Colonic mucosa (tissue), 4 donors: ENCODE measurements at places on chromosomes 13 and 19. TPM values are rescaled to one million over a fixed set of nuclear protein-coding genes. Genes with fewer than 3 reads are reported as not detected.

DNA sequence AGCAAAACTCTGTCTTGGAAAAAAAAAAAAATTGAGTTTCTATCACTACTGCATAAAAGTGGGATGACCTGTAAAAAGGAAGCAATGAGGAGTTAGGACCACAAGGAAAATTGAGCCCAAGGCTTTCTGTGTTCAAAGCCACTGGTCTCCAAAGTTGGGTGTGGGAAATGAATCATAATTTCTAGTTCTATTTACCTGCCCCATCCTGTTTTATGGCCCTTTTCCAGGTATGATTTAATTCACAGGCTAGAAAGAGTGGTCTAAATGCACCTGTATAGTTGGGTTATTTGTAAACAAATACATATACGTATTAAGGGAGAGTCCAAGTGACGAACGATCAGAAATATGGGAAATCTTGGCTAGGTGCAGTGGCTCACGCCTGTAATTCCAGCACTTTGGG lies 5.9 kb upstream of the DCAF15 start:
- DNase-seq = no peak

KIR2DL4 gene
- total RNA-seq = not detected

ZNF888 gene
- total RNA-seq = 9.5 TPM

DNA sequence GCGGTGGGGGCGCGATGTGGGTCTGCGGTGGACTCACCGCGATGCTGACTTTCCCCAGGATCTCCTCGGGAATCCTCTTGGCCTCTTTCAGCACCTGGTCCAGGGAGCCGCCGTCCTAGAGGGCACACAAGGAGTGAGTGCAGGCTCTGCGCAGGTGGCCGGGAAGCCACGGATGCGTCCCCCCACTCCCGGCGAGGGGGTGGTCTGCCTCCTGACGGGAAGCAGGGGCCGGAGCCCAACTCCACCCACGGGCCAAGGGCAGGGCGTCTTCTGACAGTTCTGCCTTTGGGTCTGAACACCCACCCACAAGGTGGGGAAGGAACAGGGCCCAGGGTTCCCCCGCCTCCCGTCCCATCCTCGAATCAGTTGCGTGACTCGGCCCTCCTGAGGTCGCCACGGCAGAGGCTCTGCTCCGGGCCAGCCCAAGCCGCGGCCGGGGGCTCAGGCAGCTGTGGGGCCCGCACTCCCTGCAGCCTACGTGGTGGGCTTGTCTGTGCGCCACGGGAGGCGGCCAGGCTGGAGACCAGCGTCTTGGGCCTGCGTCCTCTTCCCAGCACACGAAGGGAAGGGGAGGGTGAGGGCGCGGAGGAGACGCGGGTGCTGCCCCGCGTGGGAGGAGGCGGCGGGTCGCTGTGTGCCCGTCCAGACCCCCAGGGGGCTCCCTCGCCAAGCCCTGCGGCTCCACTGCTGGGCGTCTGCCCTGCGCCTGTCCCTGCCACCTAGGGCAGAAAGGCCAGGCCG lies 21.4 kb downstream of the MAP2K2 start:
- no peak for DNase-seq

- no peak for DNase-seq
These were observed 33.4 kb downstream of the IPO5 start for GRCh38 chr13:97986835-97987234.

DNA sequence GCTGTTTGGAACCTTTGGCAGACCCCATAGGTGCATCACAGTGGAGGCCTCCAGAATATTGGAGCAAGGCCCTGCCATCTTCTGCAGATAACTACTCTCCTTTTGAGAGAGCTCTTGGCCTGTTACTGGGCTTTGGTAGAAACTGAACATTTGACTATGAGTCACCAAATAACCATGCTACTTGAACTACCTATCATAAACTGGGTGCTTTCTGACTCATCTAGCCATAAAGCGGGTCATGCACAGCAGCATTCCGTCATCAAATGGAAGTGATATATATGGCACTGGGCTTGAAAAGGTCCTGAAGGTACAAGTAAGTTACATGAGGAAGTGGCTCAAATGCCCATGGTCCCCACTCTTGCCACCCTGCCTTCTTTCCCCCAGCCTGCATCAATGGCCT lies 782.5 kb upstream of the SLITRK6 start:
- no peak for DNase-seq

GRCh38 chr13:20526664-20527063 lies 1.0 kb upstream of the CRYL1 start:
- DNase-seq = no peak

DNA sequence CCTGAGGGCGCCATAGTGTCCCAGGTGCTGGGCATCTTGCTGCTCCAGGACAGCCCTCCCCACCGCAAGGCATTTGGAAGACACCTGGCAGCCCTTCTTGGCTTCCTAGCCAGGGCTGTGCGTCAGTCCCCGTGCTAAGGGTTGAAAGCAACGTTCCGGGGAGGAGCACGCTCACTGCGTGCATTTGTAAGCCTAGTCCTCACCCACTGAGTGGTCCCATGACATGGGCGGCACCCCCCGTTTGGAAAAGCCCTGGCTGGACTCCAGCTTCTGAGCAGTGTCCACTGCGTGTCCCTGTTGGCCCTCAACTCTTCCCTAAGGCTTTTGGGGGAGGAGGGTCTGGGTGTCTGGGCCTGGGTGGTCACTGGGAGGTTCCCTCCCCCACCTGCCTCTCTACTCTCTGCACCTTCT lies 76.3 kb upstream of the GPR183 start:
- no peak for DNase-seq

SIN3B gene
- total RNA-seq = 31.0 TPM

KATNAL1 gene
- total RNA-seq = 5.9 TPM

DNA sequence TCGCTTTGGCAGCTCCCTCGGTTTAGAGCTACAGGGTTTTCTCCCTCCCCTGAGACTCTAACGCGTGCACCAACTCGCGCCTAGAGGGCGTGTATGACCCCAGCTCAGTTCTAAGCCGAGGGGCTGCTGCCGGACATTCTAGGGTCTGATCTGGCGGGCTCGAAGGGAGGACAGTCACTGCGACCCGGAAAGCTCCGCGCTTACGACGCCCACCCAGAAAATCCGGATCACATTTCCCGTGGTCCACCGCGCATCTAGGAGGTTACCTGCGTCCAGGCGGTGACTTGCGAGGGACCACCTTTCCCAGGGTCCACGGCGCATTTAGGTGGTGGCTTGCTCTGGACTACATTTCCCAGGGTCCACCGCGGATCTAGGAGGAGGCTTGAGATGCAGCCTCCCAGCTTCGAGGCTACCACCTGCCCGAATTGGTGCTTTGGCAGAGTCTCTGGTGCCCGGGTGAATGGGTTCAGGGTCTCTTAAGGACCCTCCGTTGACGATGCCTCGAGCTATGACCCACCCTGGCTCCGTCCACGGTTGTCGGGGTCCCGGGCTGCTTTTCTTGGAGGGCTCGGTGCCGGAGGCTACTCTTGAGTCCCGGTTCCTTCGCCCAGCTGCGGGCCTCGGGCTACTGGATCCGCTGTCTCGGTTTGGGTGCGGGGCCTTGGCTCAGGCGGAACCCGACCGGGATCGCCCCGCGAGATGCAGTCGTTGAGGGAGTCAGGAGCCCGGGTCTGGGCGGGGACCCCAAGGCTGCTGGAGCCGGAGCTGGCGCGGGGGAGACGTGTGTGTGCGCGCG lies 30.5 kb downstream of the ZNF146 start:
- no peak for DNase-seq

GRCh38 chr13:45401314-45401713 lies 16.9 kb downstream of the SLC25A30 start:
- DNase-seq = no peak

GRCh38 chr19:13693889-13694288 lies 70.4 kb upstream of the MRI1 start:
- no peak for DNase-seq

DNA sequence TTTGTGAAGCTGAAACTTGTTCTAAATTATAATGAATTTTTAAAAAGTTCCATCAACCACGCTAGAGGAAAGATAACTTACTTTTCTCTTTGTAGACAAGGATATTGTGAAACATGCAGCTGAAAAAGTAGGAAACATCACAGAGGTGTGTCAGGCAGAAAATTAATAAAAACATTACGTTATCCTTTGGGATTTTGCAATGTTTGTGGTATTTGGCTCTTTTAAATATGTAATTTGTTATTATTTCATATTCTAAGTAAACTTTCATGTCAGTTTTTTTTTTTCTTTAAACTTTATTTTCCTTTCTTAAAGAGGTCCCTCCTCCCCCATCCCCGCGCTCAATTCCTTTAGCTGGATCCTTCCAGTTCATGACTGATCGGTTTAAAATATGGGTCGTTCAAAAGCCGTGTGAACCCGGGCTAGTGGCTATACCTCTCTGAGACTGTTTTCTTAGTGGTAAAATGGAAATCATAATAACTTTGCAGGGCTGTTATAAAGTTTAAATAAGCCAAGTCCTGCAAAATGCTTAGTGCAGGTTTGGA lies 740 bp upstream of the CCDC61 start:
- no peak for DNase-seq

DNA sequence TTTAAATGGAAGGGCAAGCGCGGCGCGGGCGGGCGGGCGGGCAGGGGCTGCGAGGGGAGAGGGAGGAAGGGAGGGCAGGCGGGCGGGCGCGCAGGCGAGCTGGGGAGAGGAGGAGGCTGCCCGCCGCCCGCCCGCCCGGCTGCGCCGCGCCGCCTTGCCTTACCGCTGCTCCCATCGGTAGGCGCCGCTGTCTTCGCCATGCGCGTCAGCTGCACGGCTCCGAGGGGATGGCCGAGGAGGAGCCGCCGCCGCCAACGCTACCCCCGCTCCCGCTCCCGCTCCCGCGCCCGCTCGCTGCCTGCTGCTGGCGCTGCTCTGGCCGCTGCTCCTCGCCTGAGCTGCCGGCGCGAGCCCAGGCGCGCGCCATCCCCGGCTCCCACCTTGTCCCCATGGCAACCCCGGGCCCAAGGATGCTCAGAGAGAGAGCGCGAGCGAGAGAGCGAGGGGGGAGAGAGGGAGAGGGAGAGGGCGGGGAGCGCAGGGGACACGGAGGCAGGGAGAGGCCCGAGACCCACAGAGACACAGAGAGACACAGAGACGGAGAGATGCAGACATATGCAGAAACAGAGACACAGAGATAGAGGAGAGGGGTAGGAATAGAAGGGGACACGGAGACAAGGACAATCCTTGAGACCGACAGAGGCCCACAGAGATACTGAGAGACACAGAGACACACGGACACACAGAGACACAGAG lies 40.3 kb downstream of the DEDD2 start:
- peak; percentile 56 for DNase-seq

- DNase-seq = no peak
These were observed 566 bp upstream of the CCDC97 start for GRCh38 chr19:41309180-41310032.

GRCh38 chr19:49553451-49554271 lies 25.9 kb downstream of the RCN3 start:
- peak; percentile 77 for DNase-seq

- DNase-seq = no peak
These were observed 84.6 kb downstream of the FRY start for GRCh38 chr13:32116210-32116609.

GRCh38 chr19:52936151-52936953 lies 13.1 kb upstream of the ZNF888 start:
- DNase-seq = peak; percentile 71

- no peak for DNase-seq
These were observed 61.9 kb downstream of the WASF3 start for GRCh38 chr13:26619358-26619757.

SHISA7 gene
- not detected for total RNA-seq

ZNF700 gene
- 13.4 TPM for total RNA-seq

DNA sequence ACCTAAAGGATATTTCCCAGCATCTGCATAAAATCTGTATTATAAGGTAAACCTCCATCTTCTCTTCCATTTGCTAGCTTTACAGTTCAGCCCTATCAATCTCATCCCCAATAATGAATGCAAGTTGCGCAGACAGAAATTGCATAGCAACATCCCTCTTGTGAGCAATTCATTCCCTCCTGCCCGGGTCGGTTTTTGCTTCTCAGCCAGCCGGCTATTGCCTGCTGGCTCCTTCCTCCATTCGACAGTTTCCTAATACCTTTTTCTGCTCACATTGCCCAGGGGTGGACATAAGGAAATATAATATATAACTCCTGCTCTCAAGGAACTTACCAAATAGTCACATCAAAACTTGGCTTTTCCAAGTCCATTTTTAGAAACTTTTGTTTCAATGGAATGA lies 125.2 kb downstream of the FGF9 start:
- no peak for DNase-seq

DNA sequence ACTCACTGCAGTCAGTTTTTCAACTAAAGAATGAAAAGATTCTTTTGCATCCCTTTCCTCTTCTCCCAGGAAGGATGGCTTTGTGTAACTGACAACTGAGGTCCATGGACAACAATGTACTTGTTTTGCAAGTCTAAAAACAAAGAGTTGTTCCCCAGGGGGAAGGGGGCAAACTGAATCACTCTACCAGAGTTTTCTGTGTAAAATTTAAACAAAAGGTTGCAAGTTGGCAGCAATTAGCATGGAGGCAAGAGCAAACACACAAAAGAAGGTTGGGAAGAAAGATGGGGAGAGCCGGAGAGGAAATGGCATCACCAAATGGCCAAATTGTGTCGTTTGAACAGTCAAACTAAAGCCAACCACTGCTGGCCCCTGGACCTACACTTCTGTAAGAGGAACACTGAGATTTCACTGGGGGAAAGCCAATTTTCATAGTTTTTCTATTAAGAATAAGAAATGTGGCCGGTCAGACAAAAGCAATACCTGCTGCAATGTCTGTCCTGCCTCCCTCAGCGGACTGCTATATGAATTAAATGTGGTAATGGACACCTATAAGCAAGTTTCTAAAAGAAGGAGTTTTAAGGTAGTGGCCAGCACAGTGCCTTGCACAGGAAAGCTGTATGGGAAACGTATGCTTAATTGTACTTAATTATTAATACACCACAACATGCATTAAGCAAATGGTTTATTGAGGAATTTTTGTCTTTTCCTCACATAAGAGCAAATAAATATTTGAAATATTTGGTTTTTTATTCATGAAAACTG lies 16.1 kb upstream of the SACS start:
- no peak for DNase-seq

GRCh38 chr19:42313840-42314755 lies 989 bp downstream of the TMEM145 start:
- DNase-seq = no peak

DNA sequence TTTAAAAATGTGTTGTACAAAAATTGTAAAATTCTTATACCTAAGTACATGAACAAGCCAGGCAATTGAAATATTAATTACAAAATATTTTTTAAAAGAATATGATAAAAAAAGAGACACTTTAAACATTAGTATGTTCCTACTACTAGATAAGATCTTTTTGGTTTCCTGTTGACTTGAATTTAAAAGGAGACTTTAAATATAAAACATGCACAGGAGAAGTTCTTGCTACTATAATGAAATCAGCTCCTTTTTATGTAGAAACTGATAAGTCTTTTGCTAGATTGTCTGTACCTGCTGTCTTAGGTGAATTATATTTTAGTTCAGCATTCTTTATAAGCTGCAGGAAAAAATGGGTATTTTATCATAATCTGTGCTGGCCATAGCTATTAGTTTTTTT lies 140.2 kb downstream of the TNFSF13B start:
- DNase-seq = no peak

- no peak for DNase-seq
These were observed 124.7 kb upstream of the VSTM2B start for GRCh38 chr19:29400917-29401711.

APLP1 gene
- total RNA-seq = 2.6 TPM

- DNase-seq = no peak
These were observed 20.4 kb downstream of the RNF17 start for GRCh38 chr13:24784319-24784718.
